MCF 10A (cell line): ENCODE measurements at places on chromosomes 2 and 18.

- peak; percentile 33 for DNase-seq
Observed at GRCh38 chr2:27370816-27371620, 602 bp downstream of the SNX17 start.

DNA sequence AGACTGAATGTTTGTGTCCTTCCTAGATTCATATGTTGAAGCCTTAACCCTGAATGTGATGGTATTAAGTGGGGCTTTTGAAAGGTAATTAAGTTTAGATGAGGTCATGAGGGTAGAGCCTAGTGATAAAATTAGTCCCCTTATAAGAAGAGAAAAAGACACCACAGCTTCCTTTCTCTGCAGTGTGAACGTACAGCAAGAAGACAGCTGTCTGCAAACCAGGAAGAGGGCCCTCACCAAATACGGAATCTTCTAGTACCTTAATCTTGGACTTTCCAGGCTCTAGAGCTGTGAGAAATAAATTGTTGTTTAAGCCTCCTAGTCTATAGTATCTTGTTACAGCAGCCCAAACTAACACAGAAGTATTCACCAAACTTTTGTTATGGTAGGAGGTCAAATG, 57.1 kb upstream of the CYTIP start:
- DNase-seq = no peak

DNA sequence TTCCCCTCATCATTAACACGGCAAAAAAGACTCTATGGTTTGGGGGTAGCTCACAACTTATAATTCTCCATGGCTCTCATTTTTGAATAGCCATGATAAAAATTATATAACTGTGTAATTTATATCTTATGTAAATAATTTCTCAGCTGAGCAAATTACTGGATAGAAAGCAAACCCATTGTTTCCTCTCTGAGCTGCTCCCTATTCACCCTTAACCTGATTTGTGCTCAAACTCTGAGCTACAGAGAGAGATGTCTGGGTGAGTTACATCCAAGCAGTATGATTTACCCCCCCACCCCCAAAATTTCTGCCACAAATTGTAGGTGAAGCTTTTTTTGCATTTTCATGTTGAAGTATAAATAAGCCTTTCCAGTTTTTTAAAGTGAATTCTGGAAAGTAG, 123.7 kb downstream of the TFCP2L1 start:
- no peak for DNase-seq

DNA sequence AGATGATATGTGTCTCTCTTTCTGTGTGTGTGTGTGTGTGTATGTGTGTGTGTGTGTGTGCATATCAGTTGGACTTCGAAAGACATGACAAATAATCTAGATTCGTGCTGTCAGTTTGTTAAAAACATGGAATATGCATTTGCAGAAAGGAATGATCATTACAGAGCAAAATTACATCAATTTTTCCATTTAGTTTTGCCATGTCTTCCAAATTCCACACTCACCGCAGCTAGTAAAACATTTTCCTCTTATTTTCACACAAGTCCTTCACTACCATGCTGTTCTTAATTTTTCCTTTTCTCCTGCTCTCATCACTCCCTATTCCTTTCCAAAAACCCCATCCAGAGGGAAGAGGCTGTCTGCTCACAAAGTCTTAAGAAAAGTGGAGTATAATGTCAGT, 1191.4 kb upstream of the SLC39A10 start:
- no peak for DNase-seq

DNA sequence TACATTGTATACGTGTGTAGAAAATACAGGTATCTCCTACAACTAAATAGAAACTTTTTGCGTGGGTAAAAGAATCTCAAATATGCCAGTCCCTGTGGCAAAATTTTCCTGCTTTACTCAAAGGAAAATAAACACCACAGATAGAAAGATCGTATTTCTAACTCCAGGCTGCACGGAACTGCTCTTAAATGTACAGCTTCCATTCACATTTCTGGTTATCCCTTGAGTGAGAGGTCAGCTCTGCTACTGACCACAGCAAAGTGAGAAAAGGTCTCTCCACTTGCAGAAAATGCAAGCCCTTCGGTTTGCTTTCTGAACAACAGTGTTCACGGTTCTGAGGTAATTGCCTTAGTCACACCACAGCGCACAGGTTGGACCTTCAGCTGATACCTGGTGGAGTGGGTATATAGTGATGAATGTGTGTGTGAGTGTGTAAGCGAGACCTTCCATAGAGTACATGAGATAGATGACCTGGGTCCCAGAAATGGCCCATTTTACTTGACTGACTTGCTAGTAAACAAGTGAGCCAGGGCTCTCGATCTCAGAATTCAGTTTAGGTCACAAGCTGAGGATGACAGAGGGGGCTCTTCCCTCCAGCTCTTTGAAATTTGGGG, 52.1 kb downstream of the ALPK2 start:
- DNase-seq = no peak

- no peak for DNase-seq
Observed at GRCh38 chr2:189954989-189955388, 107.5 kb downstream of the MSTN start.

- no peak for DNase-seq
Observed at GRCh38 chr18:79260510-79260909, 135.2 kb upstream of the NFATC1 start.

GRCh38 chr2:241951920-241952319, 82.4 kb downstream of the RTP5 start:
- DNase-seq = no peak

- DNase-seq = no peak
Observed at GRCh38 chr2:109148117-109148746, 19.2 kb downstream of the SH3RF3 start.

DNA sequence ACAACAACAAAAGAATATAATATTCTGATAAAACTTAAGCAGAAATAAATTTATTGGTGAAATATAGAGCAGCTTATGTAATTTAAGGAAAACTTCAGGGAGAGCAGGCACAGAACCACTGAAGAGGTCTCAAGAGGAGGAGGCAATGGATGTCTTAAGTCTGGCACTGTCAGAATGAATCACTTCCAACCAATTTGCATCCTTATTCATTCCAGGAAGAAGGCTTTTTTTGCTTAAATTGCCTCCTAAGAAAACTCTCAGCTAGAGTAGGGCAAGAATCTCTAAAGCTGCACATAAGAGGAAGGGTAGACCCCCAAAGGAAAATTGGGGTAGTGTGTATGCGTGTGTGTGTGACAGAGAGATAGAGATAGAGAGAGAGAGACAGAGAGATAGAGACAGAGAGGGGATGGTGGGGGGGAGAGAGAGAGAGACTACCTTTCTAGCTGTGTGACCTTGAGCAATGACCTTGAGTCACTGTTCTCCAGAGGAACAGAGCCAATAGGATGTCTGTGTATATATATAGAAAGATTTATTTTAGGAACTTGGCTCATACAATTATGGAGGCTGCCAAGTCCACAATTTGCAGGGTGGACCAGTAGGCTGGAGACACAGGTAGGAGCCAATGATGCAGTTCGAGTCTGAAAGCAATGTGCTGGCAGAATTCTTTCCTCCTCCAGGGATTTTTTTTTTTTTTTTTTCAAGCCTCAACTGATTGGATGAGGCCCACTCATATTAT, 96.4 kb upstream of the LINC00305 start:
- no peak for DNase-seq

GRCh38 chr2:29155578-29155977, 40.4 kb downstream of the CLIP4 start:
- DNase-seq = no peak

DNA sequence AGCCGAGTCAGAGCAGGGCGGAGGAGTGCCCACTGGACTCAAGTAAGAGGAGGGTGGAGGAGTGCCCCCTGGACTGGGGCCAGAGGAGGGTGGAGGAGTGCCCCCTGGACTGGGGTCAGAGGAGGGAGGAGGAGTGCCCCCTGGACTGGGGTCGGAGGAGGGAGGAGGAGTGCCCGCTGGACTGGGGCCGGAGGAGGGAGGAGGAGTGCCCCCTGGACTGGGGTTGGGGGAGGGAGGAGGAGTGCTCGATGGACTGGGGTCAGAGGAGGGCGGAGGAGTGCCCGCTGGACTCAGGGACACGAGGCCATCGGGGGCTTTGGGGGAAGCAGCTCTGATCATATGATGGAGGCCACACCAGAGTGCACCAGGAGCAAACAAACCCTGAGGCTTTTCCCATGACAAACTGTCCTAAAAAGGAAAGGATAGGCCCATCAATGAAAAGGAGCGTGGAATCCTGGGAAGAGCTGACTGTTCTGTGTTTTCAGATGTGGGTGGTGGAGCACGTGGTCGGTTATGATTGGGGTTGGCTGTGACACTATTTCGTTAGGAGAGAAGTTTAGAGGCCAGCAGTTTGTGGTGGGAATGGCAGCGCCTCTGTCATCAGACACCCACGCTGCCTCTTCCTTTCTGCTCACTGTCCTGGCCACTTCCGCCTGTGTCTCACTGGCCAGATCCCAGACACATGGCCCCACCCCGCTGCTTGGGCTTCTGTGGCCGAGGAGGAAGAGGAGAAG, 24.5 kb upstream of the HPCAL1 start:
- DNase-seq = peak; percentile 81

- peak; percentile 70 for DNase-seq
Observed at GRCh38 chr2:62456721-62457539, 49.1 kb downstream of the TMEM17 start.

- no peak for DNase-seq
Observed at GRCh38 chr18:13176847-13177246, 41.7 kb upstream of the LDLRAD4 start.

- DNase-seq = no peak
Observed at GRCh38 chr2:10273215-10274175, 29.2 kb upstream of the HPCAL1 start.

DNA sequence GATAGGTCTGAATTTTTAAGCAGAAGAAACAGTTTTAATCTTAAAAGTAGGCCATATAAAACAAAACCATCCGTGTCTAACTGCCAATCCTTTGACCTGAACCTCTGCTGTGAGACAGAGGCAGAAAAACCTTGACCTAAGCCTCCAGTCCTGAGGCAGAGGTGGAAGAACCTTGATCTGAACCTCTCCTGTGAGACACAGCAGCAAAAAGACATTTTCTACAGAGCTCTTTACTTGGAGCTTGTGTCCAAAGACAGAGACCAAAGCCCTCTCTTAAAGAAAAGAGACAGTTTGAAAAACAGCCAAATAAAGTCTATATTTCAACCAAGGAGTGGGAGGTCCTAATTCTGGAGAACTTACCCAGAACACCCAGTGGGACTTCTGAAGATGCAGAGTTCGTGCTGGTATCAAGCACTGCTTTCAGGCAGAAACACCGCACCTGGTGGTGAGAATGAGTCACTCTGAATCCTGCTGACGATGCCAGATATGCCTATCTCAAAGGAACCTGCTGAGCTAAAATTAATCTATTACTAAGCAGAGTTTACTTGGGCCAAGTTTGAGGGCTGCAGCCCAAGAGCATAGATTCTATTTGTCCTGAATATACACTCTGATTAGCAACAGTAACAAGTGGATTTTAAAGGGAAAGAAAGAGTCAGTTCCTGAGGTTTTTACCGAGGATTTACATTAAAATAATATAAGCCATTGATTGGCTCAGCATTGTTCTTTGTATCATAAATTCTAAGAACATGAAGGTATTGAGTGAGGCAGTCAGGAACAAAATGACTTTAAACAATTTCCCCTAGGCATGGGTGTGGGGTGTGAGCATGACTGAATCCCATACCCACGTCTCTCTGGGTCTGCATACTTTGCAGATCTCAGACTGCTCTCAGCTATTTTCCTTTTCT, 806.4 kb downstream of the TRIB2 start:
- peak; percentile 71 for DNase-seq

DNA sequence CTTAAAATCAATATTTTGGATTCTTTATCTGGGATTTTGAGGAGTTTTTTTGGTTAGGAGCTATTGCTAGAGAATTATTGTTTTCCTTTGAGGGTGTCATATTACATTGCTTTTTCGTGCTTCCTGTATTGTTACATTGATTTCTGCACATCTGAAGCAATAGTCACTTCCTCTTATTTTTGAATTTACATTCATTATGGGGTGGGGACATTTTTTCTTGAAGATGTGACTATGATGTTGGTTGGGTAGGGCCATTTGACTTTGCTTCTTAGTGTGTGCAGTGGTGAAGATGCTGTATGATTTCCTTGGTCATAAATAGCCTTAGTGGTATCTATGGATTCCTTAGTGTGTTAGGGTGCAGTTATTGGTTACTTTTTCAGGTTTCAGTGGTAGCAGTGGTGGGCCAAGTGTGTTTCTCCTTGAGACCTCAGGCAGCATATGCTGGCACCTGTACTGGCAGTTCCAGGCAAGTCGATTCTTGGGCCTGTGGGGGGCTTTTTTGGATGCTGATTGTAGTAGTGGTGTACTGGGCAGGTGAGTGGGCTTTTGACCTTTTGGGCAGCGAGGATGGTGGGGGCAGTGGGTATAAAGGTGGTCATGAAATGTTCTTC, 61.8 kb downstream of the ARHGAP25 start:
- DNase-seq = no peak

GRCh38 chr2:229798446-229799155, 84.2 kb upstream of the DNER start:
- no peak for DNase-seq

DNA sequence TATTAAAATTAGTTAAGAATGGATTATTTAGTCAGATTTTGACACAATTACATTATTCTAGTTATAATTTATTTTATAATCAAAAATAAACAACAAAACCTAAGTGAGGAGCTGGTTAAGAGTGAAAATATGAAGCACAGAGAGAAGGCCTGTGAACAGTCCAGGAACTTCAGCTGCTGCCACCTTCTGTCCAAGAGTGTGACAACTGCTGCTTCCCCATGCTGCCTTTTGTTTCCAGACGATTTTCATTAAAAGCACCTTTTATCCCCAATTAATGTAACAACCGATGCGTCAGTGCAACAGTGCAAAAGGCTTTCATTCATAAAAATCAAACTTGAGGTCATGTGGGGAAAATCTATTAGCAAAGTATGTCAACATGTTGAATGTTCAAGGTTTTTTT, 363.6 kb downstream of the CTNNA2 start:
- peak; percentile 32 for DNase-seq

- no peak for DNase-seq
Observed at GRCh38 chr2:2328848-2329247, 2.2 kb downstream of the MYT1L start.

GRCh38 chr2:241020201-241020600, 21.8 kb downstream of the SNED1 start:
- no peak for DNase-seq

DNA sequence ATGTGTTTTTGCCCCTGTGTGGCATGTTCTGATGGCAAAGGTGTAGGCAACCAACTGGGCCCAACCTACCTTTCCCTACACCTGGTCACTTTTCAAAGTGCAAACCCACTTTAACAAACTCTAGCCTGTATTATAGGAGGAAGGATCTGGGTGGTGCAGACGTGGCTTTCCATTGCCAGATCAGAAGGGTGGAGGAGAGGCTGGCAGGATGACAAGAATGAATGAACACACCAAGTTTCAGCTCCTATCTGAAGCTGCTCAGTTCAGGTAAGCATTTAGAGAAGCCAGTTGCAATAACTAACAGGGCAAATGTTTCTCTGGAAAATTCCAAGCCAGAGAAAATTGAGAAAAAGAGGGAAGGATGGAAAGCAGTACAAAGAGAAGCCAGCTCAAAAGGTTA, 707 bp upstream of the SERPINB7 start:
- DNase-seq = peak; percentile 8

DNA sequence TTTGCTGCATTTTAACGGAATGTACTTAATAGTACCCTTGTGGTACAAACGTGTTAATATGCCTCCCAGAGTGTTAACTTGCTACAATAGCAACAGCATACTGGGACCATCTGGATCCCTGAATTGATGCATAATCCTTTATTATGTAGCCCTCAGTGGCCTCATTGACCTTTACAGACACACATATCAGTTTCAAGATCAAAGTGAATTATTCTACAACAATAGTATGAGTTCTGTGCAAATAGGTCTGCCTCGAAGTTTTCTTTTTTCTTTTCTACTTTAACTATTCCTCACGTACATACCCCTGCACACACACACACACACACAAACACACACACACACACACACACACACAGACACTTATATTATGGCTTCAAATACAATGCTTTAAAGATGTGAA, 1622.1 kb downstream of the LRP1B start:
- no peak for DNase-seq
